ENCODE measurements at places on chromosomes 1 and 21.

DNA sequence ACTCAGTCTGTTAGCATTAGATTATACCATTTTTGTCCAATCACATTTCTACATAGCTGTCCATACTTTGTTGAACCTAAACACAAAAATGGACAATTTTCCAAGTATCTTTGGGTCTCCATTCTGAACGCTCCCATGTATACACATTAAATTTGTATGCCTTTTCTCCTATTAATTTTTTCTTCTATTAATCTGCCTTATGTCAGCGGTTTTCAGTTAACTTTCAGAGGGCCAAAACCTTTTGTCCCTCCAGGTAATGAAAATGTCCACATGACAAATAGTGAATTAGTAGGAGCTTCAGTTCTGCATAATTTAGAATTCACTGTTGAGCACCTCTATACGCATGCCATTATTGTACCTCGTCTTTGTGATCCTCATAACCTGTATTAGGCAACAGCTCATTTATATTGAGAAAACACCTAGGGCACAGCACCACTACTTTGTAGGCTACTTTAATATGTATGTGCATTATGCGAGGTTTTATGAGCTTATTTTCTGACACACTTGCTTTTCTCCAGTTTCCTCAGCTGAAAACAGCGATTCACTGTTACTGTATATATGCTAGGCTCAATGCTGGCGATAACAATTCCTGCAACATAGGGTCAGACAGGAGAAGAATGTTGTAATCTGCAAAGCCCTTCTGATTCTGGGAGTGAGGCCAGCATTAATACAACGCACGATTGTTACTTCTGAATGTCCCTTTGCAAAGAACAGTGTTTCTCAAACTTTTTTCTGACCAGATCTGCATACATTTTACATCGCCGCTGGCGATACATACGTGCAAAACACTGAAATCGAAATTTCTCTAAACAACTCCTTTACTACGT lies 1.1 kb upstream of the ABCD3 start:
- DNase-seq = no peak

DNA sequence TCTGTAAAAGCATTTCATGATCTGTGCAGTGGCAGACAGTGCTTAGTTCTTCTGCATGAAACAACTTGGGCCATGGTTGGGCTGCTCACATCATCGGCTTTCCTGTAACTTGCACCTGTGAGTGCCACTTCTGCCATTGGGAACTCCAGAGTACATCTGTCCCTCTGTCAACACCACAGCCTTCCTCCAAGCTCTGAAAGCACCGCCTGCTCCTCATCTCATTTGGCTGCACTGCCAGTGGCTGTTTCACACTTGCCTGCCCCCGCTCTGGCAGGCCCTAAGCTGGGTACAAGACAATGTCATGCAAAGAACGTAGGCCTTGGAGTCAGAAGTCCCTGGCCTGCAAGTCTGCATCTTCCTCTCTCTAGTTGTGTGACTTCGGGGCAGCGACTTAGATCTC lies 46.4 kb downstream of the DDX20 start:
- no peak for DNase-seq

GRCh38 chr1:57400048-57400447 lies 23.8 kb downstream of the DAB1 start:
- no peak for DNase-seq

DNA sequence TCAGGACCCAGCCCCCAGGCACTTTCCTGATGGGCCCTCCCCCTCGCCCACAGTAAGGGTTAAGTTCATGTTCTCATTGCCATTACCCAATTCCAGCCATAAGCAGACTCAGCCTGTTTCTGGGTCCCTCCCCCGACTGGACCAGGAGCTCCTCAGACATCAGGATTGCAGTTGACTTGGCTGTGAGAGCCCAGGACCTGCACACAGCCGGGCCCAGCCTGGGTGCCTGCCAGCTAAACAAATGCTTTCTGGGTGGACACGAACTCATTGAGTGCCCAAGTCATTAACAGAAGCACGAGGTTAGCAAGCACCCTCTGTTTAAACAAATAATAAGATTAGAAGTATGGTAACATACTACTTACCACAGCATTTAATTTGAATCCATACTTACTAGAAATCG lies 147.9 kb upstream of the POU3F1 start:
- no peak for DNase-seq

GRCh38 chr21:34916446-34916845 lies 132.7 kb downstream of the RUNX1 start:
- no peak for DNase-seq

- DNase-seq = no peak
Measured at GRCh38 chr1:227370533-227371254, 52.4 kb upstream of the CDC42BPA start.

Measured in GM20000 (cell line).